ENCODE measurements at places on chromosomes 4 and X.

- no peak for DNase-seq
Measured at GRCh38 chrX:42491137-42491907, 286.6 kb downstream of the PPP1R2C start.

- no peak for DNase-seq
Measured at GRCh38 chrX:6708676-6709380, 173.9 kb upstream of the VCX3A start.

- DNase-seq, result no peak
Measured at GRCh38 chr4:150135134-150135772, 57.0 kb downstream of the DCLK2 start.

DNA sequence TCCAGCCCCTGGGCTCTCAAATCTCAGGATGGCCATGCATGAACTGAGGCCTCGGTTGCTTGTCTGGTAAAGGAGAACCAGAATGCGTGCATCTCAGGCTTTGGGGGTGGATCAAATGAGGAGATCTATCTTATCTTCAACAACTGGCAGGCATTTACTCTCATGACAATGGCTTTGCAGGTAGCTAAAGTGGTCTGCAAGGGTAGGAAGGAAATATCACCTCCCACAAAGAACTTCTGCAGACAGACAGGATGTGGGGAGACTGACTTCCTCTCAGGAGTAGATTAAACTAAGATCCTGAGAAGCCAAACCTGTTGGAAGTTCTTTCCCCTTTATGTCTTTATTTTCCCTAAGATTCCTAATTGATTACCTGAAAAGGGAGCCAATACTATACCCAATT, 7.8 kb downstream of the LDB2 start:
- DNase-seq, result no peak

DNA sequence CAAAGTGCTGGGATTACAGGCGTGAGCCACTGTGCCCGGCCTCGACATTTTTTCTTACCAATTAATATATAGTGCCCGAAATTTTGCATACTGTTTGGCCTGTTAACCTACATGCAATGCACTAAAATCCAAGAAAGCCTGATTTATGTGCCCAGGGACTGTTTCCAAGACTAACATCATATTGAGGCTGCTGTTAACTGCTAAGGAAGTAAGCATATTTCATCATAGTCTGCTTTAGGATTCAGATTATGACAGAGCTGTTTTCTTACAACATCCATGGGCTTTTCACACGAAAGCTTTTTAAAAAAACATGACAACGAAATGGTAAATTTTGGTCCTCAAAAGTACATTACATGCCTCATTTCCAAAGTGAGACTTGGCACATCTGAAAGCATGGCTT, 84.4 kb downstream of the STOX2 start:
- DNase-seq, result no peak

- DNase-seq, result no peak
Measured at GRCh38 chrX:47166126-47166525, 21.1 kb downstream of the RBM10 start.

GRCh38 chr4:2049381-2049780, 9.7 kb upstream of the NAT8L start:
- DNase-seq, result no peak

DNA sequence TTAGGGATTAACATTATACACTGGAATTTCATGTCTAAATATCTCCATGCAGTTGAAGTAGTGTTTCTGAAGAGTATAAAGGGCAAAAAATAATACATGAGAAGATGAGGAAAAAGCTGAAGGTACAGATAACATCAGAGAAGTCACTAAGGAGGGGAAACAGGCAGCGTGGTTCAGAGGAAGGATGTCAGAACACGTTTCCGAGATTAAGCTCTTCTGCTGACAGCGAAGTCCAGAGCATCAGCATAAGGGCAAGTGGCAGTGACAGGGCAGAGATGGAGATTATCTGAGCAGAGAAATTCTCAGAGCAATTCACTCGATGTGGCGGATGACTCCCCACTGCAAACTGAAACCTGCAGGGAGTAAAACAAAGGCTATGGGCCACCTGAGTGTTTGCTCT, 443.2 kb upstream of the FRG1 start:
- no peak for DNase-seq

- DNase-seq, result peak; percentile 24
Measured at GRCh38 chr4:81470456-81471297, 1.0 kb downstream of the RASGEF1B start.

- no peak for DNase-seq
Measured at GRCh38 chrX:101357166-101357795, 8.7 kb upstream of the TIMM8A start.

- DNase-seq, result no peak
Measured at GRCh38 chr4:24094726-24095125, 204.9 kb upstream of the PPARGC1A start.

Measured in germinal center (tissue), 1 donor.